HTR-8/SVneo (cell line): ENCODE measurements at places on chromosomes 1 and 21.

GRCh38 chr1:14183329-14183728 lies 415.2 kb upstream of the KAZN start:
- no peak for DNase-seq

- DNase-seq: no peak
Measured at GRCh38 chr1:161261261-161262235, 3.0 kb downstream of the PCP4L1 start.

GRCh38 chr1:236548452-236548851 lies 24.7 kb downstream of the LGALS8 start:
- no peak for DNase-seq

GRCh38 chr1:39411526-39412478 lies 79.6 kb upstream of the BMP8A start:
- DNase-seq: no peak

DNA sequence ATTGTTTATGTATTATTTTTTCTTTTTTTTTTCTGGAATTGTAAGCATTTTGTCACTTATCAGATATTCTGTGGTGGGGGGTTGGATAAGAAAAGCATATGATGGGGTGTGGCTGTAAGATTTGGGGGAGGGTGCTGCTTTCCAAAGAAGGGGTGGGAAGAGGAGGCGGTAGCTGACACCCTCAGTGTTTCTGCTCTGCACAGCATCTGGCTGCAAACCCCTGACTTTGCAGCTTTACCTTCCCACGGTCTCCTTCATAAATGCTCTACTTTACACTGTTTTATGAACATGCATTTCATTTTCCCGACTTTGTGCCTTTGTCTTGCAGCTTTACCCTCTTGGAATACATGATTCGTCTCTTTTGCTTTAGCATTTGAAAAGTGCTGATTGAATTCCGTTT lies 7.6 kb downstream of the FMN2 start:
- DNase-seq: no peak

GRCh38 chr1:160718210-160718609 lies 6.6 kb upstream of the CD48 start:
- DNase-seq: no peak

DNA sequence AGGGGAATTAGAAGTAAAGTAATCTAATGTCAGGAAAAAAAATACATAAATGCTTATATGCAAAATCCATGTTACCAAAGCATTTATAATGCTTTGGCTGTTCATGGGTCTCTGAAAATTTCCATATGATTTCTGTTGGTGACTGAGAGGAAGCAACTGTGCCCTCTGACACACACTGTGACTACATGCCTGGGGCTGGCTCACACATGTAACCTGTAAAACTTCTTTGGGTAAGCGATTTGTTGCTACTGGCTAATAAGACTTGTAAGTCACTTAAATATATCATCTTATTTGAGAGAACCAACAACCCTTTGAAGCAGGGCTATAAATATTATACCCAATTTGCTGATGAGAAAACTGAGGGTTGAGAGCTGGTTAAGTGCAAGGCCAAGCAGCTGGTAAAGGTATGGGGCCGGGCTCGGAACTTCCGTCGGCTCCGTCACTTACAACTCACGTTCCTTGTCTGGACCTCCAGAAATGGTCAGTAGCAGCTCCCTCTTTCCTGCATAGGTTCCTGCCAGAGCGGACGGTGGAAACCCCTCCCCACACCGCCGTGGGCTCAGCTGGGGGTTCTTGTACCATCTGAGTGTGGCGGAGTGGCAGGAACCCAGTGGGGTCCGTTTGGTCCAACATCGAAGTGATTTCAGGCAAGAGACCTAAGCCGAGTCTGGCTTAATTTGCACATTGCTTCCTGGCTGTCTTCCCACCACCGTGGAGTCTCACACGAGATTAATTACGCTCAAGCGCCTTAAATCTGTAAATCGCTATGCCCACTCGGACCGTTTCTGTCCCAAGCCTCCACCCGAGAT lies 714 bp downstream of the DFFA start:
- no peak for DNase-seq

DNA sequence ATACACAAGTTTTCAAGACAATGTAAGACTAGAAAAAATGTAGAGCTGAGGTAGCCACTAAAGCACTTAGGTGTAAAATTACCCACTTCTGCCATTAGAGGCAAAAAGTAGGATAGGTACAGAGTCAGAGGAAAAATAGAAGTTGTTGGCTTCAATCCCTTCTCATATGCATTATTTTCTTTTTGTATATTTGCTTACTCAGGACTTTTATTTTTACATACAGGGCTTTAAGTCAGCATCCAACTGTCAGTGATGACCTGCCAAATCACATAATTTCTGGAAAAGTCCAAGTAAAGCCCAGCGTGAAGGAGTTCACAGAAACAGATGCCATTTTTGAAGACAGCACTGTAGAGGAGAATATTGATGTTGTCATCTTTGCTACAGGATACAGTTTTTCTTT lies 211.0 kb upstream of the POGK start:
- no peak for DNase-seq

DNA sequence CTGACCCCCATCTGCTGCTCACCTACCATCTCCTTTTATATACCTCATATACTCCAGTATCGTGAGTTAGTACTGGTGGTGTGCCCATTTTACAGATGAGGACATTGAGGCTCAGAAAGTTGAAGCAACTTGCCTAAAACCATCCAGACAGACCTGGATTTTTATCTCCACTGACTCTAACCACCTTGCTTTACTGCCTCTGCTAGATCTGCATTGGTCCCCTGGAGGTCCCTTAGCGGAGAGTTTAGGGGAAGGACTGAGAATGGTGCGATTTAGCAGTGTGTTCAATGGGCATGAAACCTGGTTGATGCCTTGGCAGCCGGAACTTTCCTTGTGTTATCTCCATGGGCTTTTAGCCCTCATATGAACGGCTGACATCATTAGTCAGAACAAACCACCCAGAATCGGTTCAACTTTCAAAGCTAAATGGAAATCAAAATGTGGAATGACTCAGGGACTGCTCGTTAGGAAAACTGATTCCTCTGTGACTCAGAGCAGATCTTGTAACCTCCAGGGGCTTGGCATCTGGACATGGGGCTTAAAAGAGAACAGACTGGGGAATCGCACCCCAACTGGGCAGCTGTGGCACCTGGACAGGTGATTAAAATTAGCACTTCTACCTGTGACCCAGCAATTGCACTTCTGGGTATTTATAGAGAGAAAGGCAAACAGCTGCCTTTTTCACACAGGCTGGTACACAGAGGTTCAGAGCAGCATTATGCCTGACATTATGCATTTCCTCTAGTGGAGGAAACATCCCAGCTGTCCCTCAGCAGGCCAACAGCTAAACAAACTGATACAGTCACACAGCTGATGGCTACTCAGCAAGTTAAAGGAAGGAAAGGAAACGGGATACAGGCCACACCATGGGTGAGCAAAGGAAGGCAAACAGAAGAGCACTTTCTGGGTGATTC lies 25.3 kb downstream of the TMEM51 start:
- DNase-seq: peak; percentile 72

GRCh38 chr1:115606305-115606704 lies 35.5 kb upstream of the VANGL1 start:
- DNase-seq: no peak

DNA sequence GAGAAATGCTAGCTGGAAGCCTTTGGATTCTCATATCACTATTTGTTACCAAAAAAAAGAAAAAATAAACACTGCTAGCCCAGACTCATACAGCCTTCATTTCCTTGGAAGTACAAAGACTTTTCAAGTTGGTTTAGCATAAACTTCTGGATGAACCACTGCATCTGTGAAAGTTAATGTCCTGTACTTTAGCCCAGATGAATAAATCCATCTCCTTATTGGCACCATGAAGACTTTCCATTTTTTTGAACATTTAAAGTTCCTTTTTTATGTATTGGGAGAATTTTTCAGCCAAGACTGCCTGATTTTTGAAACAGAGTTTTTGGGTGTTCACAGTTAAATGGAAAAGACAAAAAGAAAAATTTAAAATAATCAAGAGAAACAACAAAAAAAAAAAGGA lies 184.0 kb upstream of the C1orf87 start:
- no peak for DNase-seq

DNA sequence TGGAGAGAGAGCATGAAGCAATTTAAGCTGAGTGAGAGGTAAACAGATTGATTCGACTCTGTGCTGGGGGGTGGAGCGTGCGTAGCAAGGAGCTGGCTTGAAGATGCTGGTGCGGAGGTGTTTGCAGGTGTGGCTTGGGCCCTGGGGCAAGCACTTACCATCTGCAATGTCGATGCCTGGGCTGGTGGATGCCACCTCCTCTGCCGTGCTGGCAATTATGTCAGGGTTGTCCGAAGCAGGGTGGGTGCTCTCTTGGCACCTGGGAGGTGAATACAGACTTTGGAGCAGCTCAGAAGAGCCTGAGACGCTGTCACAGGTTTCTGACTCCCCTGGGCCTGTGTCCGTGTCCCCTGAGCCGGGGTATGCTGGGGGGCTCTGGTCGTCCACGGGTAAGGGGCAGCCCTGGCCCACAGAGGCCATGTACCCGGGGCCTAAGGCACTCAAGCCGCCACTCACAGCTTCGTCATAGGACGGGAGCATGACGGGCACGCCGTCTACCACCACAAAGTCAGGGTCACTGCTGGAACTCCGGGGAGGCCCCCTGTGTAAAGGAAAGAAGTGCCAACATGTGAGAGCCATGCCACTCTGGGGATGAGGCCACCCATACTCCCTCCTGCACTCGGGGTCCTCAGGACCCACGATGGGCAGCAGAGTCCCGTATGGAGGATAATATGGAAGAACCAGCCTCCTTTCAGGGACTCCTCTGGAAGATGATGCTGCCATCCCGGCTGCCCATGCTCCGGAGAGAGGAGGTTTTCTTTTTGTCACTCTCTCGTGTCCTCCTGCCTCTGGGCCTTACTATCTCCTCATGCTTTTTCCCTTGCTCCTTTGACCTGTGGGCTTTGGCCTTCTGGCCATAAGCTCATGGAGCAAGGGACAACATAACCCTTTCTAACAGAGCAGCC lies 80.3 kb upstream of the TLR5 start:
- DNase-seq: no peak

- no peak for DNase-seq
Measured at GRCh38 chr1:40094466-40095110, 2.5 kb downstream of the PPT1 start.

GRCh38 chr1:84509029-84509428 lies 2.6 kb upstream of the GNG5 start:
- no peak for DNase-seq

DNA sequence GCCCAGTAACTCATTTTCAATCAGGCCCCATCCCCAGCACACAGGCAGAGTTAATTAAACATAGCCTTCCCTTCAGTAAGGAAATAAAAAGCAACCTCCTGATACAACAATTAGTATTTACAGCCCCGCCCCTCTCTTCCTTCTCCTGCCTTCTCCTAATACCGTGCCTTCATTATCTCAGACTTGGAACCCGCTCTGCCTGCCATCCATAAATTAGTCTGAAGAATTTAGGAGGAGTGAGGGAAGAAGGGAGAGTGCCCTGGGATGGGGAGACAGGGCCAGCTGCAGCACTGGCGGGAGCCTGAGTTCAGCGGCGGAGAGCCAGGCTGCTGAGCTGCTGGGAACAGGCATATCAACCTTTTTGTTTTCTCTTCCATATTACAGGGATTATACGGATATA lies 172.8 kb downstream of the ACTL8 start:
- no peak for DNase-seq

- DNase-seq: no peak
Measured at GRCh38 chr1:89260042-89260441, 12.6 kb downstream of the GBP5 start.

GRCh38 chr1:33260439-33260838 lies 4.1 kb downstream of the ZNF362 start:
- no peak for DNase-seq

DNA sequence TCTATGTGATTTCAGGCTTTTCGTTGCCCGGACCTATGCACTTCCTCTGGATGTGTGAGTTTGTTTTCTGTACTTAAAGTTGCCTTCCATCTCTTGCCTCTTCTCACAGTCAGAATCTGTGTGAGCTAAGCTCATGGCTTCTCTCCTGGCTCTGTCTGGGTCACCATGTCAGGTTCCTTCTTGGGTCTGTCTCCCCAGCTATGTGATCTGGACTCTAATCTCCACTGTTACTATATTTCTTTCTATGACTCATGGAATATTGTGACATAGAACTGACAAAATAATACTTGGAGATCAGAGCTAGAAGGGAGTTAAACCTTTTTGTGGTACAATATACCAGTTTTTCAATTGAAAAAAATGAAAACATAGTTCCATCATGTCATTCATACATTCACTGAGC lies 172.7 kb upstream of the FGGY start:
- DNase-seq: no peak

DNA sequence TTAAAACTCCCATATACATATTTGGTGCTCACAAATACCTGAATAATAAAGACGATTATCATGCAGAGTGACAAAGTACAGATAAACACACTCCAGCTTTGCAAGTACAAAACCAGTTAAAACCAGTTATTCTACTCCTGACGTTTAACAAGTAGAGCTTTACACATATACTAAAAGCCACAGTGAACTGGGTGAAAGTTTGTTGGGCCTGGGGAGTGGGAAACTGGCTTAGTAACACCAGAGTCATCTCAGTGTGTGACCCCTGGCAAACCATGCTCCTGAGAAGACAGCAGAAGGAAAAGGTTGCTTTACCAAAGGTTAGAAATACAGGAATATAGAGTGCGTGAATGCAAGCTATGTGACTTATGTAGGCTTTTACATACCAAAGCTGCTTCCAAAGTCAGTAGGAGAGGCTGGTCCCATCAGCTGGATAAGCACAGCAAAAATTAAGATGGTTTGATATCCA lies 148.1 kb downstream of the NRIP1 start:
- DNase-seq: no peak

- no peak for DNase-seq
Measured at GRCh38 chr1:214370615-214371014, 89.7 kb downstream of the SMYD2 start.

DNA sequence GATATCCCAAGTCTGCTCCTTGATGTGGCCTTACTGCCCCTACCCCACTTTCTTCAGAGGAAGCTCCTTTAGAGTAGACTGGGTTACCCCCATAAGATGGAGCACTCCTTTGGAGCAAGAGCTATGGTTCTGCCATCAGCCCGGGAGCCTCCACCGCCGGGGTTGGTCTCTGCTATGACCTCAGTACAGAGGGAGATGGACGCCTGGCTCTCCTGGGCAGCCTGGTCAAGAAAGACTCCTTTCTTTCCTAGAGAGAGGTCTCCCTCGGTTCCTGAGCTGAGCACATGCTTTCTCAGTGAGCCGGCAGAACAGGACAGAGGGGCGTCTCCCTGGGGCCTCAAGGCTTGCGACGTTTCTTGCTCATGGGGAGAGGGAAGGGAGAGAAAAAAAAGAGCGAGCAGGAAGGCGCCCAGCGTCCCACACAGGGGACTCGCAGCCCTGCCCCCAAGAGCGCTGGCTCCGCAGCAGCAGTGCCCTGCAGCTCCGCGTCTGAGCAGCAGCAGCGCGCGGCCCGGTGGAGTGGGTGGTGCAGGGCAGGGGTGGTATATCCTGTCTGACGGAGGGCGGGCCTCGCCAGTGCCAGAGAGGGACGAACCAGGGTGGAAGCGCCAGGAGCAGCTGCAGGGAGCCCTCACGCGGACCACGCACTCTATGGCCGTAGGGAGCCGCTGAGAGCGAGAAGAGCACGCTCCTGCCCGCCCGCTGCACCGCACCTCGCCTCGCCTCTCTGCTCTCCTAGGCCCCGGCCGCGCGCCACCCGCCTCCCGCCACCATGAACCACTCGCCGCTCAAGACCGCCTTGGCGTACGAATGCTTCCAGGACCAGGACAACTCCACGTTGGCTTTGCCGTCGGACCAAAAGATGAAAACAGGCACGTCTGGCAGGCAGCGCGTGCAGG lies at the start of gene PKP1:
Gene PKP1, plus strand, starts transcription at position 576 of the 899 bp plus-strand sequence. Its CDS starts 197 bp downstream, at position 773.
- no peak for DNase-seq

- DNase-seq: no peak
Measured at GRCh38 chr21:31693222-31693621, 33.7 kb downstream of the SOD1 start.

- no peak for DNase-seq
Measured at GRCh38 chr1:7127322-7128075, 342.2 kb downstream of the CAMTA1 start.

GRCh38 chr1:61259379-61260148 lies 177.2 kb downstream of the NFIA start:
- no peak for DNase-seq
